NCI-H2227 treated with DMSO at 0.1 percent for 48 hours (cell line): ENCODE measurements at places on chromosomes 6 and 20.

DNA sequence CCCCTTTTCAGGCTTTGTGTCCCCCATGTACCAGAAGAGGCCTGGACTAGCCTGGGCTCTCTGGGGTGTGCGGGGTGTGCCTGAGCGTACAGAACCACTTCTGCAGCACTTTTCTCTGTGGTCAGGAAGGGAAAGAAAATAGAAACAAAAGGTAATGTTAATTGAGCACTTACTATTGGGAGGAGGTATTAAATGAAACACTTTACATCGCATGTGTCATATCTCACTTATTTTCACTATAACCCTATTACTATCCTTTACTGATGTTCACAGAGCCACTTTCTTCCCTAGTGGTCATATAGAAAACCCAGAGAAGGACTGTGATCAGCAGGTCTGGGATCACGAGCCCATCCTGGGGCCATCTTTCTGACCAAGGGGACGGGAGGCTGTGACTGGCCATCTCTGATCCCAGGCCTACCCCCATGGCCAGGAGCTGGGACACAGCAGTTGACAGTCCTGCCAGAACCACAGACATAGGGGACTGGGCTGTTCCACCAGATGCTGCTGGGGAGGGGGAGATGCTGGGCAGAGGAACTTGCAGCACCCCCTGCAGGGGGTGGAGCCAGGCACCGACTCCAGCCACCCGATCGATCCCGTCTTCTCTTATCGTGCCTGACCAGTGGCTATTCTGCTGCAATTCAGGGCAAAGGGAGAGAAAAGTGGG, 107.6 kb downstream of the VEGFA start:
- DNase-seq, result no peak

DNA sequence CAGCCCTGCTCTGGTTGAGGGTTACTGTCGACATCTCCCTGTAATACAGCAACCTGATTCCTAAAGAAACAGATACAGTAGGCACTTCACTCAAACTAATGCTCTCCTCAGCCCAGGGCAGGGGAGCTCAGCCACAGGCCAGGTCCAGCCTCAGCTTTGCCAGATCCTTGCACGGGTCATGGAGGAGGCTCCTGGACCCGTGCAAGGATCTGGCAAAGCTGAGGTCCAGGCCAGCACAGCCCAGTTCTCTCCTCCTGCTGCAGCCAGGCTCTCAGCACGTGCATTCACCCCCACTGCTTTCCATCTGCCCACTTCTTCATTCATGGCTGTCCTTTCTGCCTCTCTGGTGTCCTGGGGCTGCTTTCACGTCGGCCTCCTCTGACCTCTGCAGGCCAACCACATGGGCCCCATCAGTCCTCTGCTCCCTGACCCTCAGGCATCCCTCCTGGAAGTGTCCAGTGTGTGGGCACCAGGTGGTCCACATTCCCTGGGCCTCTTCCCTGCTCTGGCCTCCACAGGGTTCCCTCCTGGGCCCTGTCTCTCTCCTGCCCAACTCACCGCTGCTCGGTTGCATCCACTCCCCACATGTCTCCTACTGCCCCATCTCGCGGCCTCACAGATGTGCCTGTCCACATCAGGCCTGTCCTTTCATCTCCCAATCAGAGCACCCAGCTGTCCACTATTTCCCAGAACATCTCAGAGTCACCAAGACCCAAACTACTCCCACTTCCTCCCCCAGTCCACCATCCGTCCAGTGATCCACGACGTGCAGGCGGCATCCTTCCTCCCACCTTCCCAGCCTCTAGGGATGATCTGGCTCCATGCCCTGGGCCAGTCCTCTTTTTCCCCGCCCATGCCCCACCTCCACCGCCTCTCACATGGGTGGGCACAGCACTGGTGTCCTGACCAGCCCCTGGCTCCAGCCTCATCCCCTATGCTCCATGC, 11.8 kb upstream of the CD93 start:
- DNase-seq, result no peak

- no peak for DNase-seq
Measured at GRCh38 chr6:21749754-21750153, 156.2 kb downstream of the SOX4 start.

GRCh38 chr20:2005831-2006426, 12.1 kb upstream of the PDYN start:
- DNase-seq, result no peak

DNA sequence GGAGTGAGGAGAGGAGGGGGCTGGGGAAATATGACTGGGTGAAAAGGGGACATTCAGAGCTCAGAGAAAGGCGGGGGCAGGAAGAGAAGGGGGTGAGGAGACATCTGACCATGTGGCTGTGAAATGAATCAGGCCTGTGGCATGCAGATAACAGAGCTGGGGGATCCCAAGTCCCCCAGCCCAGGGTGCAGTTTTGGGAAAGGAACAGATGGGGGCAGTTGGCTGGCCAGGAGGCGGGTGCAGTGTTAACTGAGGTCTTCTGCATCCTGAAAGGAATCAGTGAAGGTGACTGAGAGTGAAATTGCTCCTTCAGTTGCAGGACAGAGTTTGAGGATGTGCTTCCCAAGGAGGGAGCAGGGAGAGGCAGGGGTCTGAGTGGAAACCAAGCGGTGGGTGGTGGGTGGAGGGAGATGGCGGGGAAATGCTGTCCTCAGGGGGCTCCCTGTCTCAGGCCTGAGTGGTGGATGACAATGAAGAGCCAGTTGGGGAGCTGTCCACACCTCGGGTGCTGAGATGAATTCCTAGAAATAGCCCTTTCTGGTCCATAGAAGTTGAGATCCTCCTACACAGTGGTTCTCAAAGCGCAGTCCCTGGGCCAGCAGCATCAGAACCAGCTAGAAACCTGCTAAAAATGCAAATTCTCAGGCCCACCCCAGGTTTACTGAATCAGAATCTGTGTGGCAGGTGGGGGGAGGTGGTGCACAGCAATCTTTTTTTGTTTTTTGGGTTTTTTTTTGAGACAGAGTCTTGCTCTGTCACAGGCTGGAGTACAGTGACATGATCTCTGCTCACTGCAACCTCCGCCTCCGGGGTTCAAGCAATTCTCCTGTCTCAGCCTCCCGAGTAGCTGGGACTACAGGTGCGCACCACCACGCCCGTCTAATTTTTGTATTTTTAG, 26.0 kb upstream of the CCDC167 start:
- no peak for DNase-seq

- no peak for DNase-seq
Measured at GRCh38 chr6:67265996-67266921, 1368.8 kb upstream of the ADGRB3 start.

DNA sequence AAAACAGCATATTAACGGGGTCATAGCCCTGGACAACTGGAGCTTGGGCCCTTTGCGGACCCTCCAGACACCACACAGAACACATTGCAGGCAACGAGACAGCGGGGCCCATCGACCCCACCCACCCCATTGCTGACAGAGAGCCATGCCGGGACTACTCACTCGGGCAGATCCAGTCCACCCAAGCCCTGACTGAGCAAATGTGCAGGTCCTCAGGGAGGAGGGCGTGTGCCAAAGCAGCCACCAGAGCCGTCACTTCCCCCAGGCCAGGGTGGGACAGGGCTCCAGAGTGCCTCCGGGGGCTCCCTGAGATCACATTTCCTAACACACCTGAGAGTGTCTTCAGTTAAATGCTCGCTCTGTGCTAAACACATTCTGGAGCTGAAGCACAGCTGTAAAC, 114.9 kb downstream of the CDH4 start:
- DNase-seq, result no peak

GRCh38 chr6:5510331-5511133, 249.2 kb downstream of the FARS2 start:
- DNase-seq, result no peak

DNA sequence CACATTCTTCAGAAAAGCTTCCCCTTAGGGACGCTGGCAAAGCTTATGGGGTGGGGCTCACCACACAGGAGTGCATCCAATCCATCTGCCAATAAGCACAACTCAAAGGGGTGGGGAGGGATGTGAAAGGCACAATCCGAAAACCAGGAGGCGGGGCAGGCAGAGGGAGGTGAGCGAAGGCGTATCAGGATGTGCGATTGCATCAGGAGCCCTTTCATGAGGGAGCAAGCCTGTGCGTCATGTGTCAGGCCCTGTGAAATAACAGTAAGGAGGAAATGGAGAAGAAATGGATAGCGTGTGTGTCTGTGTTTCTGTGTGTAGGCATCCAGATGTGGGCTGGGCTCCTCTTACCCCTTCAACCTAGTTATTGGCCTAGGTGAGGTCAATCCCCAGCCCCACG, 382.4 kb upstream of the CDH4 start:
- DNase-seq, result no peak

DNA sequence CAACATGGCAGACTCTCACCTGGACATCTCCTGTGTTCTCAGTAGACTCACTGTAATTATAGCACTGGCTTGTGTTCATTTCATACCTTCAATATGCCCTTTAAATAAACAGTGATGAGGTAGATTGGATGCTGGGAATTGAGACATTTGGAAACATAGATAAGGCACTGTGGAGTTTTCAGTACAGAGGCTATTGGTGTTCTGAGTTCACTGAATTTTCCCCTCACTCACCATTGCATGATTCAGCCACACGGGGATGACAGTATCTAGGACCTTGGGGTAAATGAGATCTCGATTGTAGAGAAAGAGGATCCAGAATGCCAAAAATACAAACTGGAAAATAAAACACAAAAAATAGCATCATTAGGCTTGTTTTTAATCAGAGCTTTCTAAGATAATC, 12.6 kb downstream of the ADTRP start:
- DNase-seq, result no peak

DNA sequence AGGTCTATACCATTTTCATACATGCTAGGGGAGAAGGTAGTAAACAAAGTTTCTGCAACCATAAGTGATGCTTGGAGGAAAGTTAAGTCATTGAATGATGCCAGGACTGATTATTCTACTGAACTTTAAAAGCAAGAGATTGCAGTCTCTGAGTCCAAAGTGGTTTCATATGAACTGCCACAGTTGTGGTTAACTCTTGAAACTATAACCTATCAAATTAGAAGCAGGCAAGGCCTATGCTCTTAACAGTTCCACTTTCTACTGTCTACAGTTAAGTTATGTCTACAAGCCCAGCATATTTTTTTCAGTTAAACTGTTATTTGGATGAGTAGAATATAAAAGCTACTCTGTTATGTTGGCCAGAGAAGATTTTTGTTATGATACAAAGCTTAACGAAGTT, 326.5 kb upstream of the RUNX2 start:
- no peak for DNase-seq

- DNase-seq, result peak; percentile 40
Measured at GRCh38 chr6:36323062-36323461, 13.6 kb downstream of the BNIP5 start.

- DNase-seq, result no peak
Measured at GRCh38 chr20:23139524-23139923, 53.4 kb upstream of the CD93 start.

- no peak for DNase-seq
Measured at GRCh38 chr20:2162823-2163166, 61.2 kb downstream of the STK35 start.

DNA sequence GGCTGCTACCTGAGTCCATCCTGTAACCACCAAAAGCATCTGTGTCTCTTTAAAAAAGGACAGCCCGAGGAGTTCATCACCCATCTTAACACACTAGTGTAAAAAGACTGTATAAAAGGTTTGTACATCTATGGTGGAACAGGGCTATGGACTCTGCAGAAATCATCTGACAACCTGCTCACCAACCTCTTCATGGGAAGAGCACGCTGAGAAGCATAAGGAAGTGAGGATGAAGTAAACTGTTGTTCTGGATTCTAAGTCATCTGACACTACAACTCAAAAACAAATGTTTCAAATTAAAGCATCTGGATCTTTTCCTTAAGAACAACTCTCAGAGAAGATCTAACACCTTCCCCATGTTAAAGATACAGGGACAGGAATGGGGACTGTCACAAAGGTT, 5.4 kb downstream of the IFNGR1 start:
- no peak for DNase-seq

- no peak for DNase-seq
Measured at GRCh38 chr6:16329233-16329632, 90.8 kb downstream of the GMPR start.

GRCh38 chr6:20437639-20438038, 36.0 kb downstream of the E2F3 start:
- no peak for DNase-seq
